GM12865 (cell line): ENCODE measurements at places on chromosomes 3 and 15.
A peak's percentile ranks its signal among the peaks of the same experiment; 100 is the strongest.

DNA sequence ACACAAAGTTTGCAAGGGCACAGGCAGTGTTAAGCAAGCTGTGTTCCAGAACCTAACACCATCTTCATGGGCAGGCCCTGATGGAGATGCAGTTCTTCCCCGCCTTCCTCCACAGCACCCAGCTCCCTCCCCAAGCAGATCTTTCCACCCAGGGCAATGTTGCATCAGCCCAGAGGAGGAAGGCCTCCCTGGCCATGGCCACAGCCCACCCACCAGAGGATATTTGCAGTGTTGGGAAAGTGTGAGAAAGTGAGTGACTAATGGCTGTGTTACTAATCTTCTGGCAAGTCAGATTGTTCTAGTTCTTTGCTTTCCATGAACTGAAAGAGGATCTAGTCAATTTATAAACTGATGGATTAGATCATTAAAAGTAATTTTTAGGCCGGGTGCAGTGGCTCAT, 42.0 kb upstream of the ATP10A start:
- no peak for DNase-seq

GRCh38 chr15:40029979-40030893, 8.7 kb downstream of the SRP14 start:
- DNase-seq = no peak

- peak; percentile 72 for DNase-seq
Observed at GRCh38 chr3:127970966-127971592, 56.0 kb downstream of the KBTBD12 start.

DNA sequence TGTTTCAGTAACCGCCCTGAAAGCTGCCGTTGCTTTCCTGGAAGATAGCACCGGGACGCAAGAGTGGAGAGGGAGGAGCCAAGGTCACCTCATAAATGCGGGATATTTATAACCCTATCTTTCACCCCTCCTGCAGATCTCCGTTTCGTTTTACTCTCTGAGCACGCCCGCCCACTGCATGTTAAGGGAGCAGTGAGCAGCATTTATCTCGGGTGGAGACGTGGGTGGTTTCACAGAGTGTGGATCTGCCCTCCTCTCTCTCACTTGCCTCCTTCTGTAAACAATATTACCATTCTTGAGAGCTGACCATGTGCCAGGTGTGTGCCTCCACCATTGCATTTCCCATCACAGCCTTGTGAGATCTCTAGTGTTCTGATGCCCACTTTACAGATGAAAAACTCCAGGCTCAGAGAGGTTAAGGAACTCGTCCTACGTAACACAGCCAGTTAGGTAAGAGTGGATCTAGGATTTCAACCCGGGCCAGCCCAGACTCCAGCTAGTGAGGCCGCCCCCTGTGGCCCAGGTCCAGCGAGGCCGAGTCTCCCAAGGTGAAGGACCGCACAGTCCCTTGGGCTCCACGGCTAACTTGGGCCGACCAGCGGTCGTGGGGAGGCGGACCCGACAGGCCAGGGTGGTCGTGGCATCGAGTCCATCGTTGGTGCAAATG, 16.9 kb upstream of the SEMA4B start:
- peak; percentile 87 for DNase-seq

DNA sequence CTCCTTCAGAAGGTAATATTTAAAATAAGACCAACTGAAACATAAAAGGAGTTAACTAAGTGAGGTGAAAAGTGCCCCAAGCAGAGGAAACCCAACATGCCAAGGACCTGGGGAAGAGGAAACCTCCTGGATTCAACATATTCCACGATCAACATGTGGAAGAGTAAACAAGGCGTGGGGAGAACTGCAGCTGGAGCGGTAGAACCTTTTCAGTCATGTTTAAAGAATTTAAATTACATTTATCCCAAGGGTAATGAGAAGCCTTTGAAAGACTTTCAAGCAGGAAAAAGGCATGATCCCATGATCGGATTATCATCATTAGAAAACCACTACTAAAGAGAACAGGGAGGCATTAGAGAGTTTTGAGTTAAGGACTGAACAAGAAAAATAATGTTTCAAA, 330.7 kb downstream of the FHIT start:
- DNase-seq = no peak

- no peak for DNase-seq
Observed at GRCh38 chr3:64422192-64422591, 196.9 kb upstream of the PRICKLE2 start.

- DNase-seq = no peak
Observed at GRCh38 chr3:55427739-55428138, 59.4 kb downstream of the WNT5A start.

DNA sequence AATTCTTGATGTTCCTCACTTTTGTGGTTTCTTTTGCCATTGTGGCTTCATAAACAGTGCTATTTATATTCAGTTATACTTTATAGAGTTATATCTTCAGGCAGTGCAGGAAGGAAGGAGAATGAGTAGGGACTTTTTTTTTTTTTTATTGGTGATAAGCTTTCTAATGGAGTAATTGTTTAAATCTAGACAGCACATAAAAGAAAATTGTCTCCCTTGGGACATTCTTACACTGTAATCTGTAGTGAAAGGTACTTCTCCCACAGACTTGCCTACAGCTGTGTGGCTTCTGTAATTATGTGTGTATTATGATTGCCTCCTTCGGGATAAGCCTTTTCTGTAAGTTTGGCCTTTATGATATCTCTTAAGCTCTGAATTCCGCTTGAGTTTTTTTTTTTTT, 41.6 kb downstream of the WDR76 start:
- no peak for DNase-seq

DNA sequence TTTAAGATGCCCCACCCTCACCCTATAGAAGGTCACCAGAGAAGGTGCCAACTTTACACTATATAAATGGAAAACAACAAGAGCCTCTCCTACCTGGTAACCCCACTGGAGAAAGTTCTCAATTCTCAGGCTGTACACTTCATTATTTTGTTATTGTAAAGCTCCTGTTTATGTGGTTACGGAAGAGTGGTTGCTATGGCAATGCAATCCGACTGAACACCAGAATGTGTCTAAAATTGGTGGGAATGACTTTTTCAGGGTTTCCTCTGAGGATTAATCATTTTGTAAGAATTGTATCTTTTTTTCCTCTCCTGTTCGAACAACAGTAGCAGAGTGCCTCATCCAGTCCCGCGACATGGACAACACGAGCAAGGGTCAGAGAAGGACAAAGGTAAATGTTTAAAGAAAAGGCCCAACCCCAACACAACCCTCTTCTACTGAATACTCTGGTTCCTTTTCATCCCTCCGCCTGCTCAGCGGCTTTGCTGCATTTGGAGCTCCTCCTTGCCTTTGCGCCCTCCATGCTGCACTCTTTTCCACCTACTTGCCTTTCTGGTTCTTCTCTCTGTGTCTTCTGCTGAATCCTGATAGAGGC, 45.3 kb downstream of the DGKG start:
- no peak for DNase-seq

- DNase-seq = no peak
Observed at GRCh38 chr3:71789922-71790321, 5.0 kb upstream of the PROK2 start.

- no peak for DNase-seq
Observed at GRCh38 chr3:23152989-23153388, 50.1 kb upstream of the UBE2E2 start.

DNA sequence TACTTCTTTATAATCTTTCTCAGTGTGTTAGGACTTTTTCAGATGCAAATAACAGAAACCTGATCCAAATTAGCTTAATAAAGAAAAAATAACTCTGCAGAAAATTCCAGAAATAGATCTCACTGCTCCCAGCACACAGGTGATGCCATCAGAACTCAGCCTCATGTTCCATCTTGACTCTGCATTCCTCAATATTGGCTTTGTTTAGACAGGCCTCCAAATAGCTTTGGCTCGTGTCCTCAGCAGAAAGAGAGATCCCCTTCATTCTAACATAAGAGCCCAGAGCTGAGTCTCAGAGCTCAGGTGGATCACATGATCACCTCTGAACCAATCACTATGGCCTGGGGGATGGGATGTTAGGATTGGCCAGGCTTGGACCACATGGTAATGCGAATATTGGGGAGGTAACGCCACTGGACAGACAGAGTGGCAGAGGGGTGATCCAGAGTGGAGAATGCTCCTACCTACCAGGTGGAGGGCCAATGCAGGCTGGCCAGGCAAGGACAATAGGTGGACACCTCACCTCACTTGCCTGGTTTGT, 46.6 kb upstream of the TBC1D21 start:
- DNase-seq = no peak

DNA sequence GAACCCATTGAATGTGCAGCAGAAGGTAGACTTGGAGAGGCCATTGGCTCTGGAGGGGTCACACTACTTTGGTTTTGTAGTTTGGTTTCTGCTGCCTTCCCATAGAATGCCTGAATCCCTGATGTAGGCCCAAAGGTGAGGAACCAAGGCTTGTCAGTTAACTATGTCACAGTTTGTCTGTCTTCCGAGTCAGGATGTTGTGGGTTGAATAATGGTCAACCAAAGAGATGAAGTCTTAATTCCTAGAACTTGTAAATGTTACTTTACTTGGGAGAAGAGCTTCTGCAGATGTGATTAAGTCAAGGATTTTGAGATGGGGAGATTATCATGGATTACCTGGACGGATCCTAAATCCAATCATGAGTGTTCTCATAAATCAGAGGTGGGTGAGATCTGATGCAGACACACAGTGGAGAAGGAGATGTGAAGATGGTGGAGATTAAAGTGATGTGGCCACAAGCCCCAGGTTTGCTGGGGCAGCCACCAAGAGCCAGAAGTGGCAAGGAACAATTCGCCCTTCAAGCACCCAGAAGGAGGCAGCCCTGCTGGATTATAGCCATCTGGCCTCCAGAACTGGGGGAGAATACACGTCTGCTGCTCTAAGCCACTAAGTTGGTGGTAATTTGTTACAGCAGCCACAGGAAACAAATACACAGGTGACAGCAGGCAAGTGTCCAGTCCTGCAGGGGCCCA, 2.3 kb upstream of the CCR8 start:
- peak; percentile 32 for DNase-seq

- DNase-seq = no peak
Observed at GRCh38 chr3:138172625-138173024, 2.1 kb downstream of the DBR1 start.

DNA sequence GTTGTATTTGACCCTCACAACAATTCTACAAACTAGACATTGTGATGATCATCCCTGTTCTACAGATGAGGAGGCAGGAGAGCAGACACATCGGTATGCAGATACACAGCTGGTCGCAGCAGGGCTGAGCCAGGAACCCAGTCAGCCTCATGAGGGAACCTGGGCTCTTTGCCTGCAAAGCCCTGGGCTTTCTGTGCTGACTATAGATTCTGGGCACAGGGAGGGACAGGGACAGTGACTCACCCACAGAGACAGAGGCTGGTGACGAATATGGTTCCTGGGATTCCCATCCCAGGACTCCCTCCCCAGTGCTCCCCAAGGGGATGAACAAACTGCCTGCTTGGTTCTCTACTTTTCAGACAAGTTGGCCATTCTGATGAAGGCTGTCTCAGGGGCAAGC, 3.8 kb upstream of the CAMP start:
- DNase-seq = no peak

DNA sequence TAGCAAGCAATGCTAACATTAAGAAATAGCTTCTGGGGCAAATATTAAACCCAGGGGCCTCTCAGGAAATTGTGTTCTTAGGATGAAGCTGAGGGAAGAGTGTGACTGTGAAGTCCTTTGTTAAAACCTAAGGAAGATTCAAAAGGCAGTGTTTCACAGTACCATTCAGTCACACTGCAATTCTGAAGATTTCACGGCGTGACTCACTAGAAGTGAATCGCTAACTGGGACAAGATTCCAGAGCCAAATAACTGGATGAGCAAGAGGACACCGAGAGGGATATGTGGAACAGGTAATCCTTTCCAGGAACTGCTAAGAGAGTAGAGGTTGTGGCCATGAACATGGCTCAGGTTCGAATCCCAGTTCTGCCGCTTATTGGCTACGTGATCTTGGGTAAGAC, 61.8 kb upstream of the SMAD3 start:
- no peak for DNase-seq

DNA sequence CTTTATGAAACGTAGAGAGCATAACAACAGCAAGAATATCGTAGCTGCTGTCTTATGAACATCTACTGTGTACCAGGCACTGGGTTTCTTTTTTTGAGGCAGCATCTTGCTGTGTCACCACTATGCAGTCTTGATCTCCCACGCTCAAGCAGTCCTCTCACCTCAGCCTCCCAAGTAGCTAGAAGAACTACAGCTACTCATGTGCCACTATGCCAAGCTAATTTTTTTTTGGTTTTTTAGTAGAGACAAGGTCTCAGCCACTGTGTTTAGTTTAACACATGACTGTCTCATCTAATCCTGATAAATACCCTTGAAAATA, 129.9 kb downstream of the VGLL4 start:
- DNase-seq = no peak

- DNase-seq = peak; percentile 67
Observed at GRCh38 chr3:172270557-172271166, 177.6 kb downstream of the GHSR start.

GRCh38 chr3:42844412-42844713, 31.3 kb downstream of the CYP8B1 start:
- no peak for DNase-seq

- DNase-seq = no peak
Observed at GRCh38 chr3:21750831-21751391, at the start of gene ZNF385D. TSS of gene ZNF385D (minus strand) at chr3:21751210. CDS start at chr3:21750916, 294 bp downstream.

DNA sequence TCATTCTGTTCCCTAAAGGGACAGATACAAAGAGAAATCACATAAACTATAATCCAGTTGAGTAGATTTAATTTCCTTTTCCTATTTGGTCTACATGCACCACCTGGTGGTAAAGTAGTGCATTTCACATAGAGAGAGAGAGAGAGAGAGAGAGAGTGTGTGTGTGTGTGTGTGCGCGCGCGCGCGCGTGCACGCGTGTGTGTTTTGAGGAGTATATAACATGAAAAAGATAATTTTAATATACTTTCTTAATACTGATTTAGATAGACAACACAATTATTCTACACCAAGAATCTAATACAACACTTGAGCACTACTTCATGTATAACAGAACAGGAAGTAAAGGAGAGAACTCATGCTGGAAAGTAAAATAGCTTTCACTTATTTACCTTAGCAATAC, 1.1 kb upstream of the FGF7 start:
- DNase-seq = peak; percentile 70

DNA sequence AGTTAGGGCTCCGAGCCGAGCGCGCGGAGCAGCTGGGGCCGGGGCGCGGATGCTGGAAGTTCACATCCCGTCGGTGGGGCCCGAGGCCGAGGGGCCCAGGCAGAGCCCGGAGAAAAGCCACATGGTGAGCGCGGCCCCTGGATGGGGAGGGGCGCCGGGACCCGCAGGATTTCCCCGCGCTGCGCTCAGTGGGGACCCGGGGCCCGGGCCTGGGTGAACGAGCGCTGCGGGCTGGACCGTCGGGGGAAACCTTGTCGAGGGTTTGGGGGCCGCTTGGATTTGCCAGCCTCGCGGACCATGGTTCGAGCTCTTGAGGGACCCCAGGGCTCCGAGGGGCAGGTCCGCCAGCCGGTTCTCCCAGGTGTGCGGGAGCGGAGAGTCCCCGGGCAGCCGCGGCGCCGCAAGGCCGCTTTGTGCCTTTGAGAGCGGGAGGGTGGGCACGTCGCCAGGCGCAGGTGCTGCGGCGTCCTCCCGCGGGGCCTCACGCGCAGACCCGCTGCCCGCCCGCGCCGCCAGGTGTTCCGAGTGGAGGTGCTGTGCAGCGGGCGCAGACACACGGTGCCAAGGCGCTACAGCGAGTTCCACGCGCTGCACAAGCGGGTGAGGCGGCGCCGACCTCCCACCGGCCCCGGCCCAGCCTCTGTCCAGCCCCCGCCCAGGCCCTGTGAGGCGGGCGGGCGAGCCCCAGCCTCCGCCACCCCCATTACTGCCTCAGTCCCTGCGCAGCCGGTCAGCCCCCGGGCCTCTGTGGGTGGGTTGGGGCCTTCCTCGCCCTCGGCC, at the start of gene SNX22:
TSS of gene SNX22 (plus strand) at position 5 of the 780 bp plus-strand sequence. CDS start at position 50, 45 bp downstream.
- DNase-seq = peak; percentile 53

- no peak for DNase-seq
Observed at GRCh38 chr15:75063338-75063737, 39.9 kb downstream of the PPCDC start.

GRCh38 chr15:101573951-101574350, 78.2 kb downstream of the TM2D3 start:
- no peak for DNase-seq
